ENCODE measurements at places on chromosomes 2 and 18. TPM values are rescaled to one million over a fixed set of nuclear protein-coding genes. Genes with fewer than 3 reads are reported as not detected.

CD8A gene
- 0.72 TPM for total RNA-seq

BOK gene
- 28.0 TPM for total RNA-seq

DNA sequence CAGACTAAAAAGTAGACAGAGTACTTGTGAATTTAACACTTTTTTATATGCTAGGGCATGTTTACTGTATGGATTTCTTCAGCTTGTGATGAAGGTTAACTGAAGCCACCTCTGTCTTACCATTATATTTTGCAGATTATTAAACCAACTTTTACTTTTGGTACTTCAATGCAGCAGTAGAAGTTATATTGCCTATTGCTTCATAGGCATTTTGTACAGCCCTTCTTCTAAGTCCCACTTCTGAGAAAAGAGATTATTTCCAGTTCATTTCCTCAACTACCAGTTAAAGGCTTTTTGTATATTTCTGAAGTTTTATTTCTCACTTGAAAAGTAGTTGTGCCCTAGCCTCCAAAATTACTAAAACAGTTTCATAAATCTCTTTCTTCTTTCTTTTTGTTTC is 256.4 kb upstream of the FBXO11 start:
- DNase-seq: no peak

GRCh38 chr2:236512267-236512666 is 57.4 kb upstream of the ACKR3 start:
- no peak for DNase-seq

GRCh38 chr2:130849896-130850787 is 13.4 kb downstream of the ARHGEF4 start:
- no peak for DNase-seq

All from tongue (tissue), 3 donors.